ENCODE measurements at places on chromosomes 5 and 9.

GRCh38 chr9:37449862-37450632 lies 15.2 kb downstream of the ZBTB5 start:
- DNase-seq, result no peak

DNA sequence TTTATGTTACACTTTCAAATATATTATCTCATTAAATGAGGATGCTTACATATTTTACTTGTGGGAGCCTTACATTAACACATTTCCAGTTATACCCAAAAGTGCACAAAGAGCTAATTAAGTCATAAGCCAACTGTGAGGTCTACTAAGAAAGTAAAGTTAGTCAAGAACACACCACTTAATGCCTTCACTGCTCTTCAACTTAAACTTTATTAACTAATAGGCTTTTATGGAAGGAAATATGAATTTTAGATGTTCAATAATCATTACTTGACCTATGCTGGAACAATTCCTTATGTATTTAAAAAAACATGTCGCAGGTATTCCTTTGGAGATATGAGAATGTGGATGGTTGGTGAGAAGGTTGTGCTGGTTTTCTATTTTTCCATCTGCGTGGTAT lies 3.4 kb downstream of the ST8SIA4 start:
- DNase-seq, result no peak

GRCh38 chr5:96763026-96763425 lies 44.7 kb downstream of the ERAP1 start:
- DNase-seq, result no peak

GRCh38 chr9:102178811-102179210 lies 440.4 kb upstream of the GRIN3A start:
- DNase-seq, result no peak

GRCh38 chr9:7165331-7165975 lies 407.7 kb downstream of the KDM4C start:
- no peak for DNase-seq

- DNase-seq, result no peak
Measured at GRCh38 chr9:123743737-123744136, 186.2 kb downstream of the DENND1A start.

- no peak for DNase-seq
Measured at GRCh38 chr5:124735169-124735858, 11.1 kb downstream of the ZNF608 start.

GRCh38 chr5:90408571-90409317 lies 812 bp downstream of the CETN3 start:
- no peak for DNase-seq

- no peak for DNase-seq
Measured at GRCh38 chr5:10441992-10442435, 335 bp downstream of the ROPN1L start.

DNA sequence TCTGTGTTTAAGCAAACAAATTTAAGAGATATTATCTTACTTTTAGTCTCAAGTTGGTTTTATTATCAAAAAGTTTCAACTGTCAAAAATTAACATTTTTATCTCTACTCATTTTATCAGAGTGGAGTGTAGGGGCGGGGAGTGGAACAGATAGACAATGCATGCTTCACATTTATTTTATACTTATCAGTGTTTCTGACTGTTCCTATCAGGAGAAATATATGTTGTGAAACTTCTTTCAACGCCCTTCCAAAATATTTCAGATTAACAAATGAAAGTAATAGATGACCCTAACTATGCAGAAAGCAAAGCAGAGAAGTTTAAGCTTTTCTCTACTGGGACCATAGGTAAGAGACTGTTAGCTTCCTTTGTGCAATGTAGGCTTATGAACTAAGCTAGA lies 44.9 kb upstream of the MAST4 start:
- DNase-seq, result no peak

DNA sequence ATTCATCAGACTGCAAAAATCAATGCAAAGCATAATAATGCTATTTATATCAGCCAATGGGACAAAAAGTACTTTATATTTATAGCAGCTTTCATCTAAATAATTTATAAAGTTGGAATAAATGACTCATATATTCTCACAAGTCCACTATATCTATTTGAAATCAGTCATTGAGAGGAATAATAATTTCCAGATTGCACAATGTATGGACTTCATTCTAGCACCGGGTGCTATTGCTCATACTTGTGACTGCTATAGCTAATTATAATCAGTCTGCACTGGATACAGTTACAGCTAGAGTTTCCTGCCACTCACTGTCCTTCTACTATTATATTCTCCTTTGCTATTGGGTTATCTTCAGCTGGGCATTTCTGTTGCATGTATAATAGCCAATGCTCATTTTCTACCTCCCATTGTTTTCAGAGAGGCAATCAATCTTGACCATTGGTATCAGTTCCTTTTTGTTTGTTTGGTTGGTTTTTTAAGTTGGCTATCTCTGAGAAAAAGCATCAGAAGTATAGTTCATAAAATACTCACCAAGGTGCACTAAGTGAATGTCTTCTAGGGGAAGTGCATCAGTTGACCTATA lies 1.9 kb downstream of the CDH18 start:
- no peak for DNase-seq
